ENCODE measurements at places on chromosomes 2 and 18. TPM values are rescaled to one million over a fixed set of nuclear protein-coding genes. Genes with fewer than 3 reads are reported as not detected.

- H3K4me1 ChIP-seq: no peaks in the 10 kb centered on the region
- no peak for DNase-seq
- H3K27me3 ChIP-seq: no peaks in the 10 kb centered on the region
- H3K36me3 ChIP-seq: no peaks in the 10 kb centered on the region
These were observed 19.1 kb downstream of the CTLA4 start for GRCh38 chr2:203886661-203887151.

DNA sequence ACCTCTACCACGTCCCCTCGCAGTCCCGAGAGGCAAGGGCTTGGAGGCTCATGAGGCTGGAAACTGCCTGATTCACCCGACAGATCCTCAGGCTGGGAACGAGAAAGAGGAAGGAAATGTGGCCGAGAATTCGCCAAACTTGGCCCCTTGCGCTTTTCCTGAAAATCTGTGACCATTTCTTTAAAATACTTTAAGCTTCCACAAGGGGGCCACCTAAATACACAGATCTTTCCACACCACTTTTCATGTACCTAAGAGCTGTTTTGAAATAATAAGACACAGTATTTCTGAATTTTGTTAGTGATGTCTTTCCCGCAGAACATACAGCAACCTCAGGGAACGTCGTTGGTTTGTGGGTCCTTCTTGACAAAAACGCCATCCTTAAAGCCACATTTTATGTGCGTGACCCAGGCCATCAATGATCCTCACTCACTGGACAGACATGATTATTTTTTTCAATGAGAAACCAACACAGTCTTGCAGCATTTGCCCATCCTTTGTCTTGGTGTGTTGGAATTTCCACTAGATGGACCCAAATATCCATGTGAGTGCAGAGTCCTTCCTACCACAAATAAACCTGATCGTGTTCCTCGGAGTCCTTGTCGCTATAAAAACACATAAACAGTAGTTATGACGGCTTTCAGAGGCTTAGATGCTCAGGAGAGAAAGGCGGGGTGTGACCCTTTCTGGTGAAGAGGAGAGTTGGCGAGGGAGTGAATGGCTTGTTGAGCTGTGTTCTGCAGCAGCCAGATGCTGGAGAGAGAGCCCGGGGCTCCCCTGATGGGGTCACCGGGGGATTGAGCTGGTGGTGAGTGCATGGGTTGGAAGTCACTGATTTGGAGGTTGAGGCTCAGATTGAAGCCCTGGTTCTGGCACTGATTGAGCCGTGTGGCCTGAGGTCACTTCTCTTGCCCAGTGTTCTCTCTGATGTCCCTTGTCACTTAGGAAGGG lies 25.0 kb downstream of the DCDC2C start:
- no peak overlapping the region for H3K4me3 ChIP-seq
- no peak overlapping the region for H3K27ac ChIP-seq
- H3K27me3 ChIP-seq: no peaks in the 10 kb centered on the region
- no peaks in the 10 kb centered on the region for H3K36me3 ChIP-seq
- no peak for DNase-seq

GRCh38 chr18:45628979-45629958 lies 14.0 kb downstream of the SLC14A2 start:
- H3K36me3 ChIP-seq: no peaks in the 10 kb centered on the region
- H3K4me1 ChIP-seq: no peaks in the 10 kb centered on the region
- no peaks in the 10 kb centered on the region for H3K27me3 ChIP-seq

DNA sequence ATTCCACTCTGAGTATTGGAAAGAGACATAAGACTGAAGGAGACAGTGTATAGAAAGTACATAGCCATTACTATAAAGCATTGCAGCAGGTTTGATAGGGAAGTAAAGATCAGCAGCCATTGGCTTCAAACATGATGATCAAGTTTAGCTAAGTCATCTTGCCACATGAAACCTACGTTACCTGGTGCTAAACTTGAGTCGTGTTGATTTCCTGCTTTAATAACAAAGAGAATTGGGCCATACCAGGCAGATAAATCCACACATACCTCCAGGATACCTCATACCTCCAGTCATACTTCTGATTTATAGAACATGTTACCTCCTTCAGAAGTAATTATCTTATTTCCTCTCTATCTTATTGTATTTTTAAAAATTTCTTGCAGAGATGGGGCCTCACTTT lies 10.3 kb upstream of the KYNU start:
- no peaks in the 10 kb centered on the region for H3K27me3 ChIP-seq
- H3K4me1 ChIP-seq: no peaks in the 10 kb centered on the region
- H3K27ac ChIP-seq: no peak overlapping the region
- H3K36me3 ChIP-seq: no peaks in the 10 kb centered on the region
- H3K4me3 ChIP-seq: no peak overlapping the region
- DNase-seq: no peak

The CD226 gene
- total RNA-seq: 43.4 TPM

DNA sequence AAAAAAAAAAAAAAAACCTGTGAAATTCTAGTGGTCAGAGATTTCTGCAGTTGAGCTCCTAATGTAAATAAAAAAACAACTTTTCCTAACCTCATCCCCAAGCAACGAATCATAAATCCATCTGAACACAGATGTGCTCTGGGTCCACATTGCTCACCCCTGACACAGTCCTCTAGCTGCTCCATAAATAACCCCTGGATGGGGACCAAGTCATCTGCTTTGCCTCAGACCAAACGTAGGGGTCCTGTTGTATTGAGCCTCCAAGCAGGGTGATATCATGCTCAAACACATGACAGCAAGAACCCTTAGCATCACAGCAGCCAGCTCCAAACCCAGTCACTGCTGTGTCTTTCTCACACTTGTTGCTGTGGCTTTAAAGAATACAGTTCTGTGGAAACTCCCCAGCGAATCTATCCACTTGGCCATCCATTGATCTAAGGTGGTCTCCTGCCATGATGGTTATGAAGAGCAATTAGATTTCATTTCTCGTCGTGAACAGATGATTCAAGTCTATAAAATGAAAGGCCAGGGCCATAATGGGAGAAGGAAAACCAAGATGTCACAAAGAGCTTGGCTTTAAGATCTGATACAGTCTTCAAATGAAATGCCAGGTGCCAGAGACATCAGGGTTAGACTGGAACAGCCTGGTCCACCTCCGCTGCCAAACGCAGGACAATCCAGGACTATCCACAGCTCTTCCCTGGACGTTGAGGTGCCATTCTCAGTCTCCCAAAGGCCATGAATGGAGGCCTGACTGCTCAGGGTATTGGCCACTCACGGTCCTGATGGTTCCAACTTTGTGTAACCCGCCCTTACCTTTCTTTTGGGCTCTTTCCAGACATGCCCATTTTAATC lies 39.0 kb downstream of the TBC1D8 start:
- no peaks in the 10 kb centered on the region for H3K36me3 ChIP-seq
- no peak for DNase-seq
- no peak overlapping the region for H3K27ac ChIP-seq
- H3K4me1 ChIP-seq: no peaks in the 10 kb centered on the region
- no peak overlapping the region for H3K4me3 ChIP-seq
- H3K27me3 ChIP-seq: no peaks in the 10 kb centered on the region

- no peaks in the 10 kb centered on the region for H3K36me3 ChIP-seq
- no peak for DNase-seq
- H3K27ac ChIP-seq: no peak overlapping the region
- no peaks in the 10 kb centered on the region for H3K27me3 ChIP-seq
- H3K4me1 ChIP-seq: no peaks in the 10 kb centered on the region
These were observed 273.2 kb upstream of the SIX3 start for GRCh38 chr2:44668336-44668735.

DNA sequence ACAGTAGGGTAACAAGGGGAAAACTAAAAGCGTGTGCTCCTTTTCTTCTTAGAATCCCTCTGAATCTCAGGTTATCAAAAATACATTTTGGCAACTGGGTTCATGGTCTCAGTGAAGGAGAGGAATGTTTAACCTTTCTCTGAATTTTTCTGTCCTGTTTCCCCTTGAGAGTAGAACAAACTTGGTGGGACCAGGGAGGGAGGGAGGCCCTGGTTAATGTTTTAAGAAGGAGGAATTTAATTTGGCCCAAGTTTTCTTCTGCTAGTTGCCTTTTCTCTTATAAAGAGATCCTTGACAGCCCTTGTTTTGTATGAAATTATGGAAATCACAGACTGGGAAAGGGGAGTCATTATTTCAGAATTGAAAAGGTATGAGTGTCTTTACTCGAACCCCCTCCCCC lies 12.2 kb upstream of the POU3F3 start:
- H3K4me1 ChIP-seq: no peaks in the 10 kb centered on the region
- H3K27ac ChIP-seq: no peak overlapping the region
- H3K36me3 ChIP-seq: no peaks in the 10 kb centered on the region
- DNase-seq: no peak

GRCh38 chr2:149766339-149766738 lies 178.8 kb upstream of the MMADHC start:
- H3K36me3 ChIP-seq: no peaks in the 10 kb centered on the region
- H3K27me3 ChIP-seq: no peaks in the 10 kb centered on the region
- no peak for DNase-seq
- no peaks in the 10 kb centered on the region for H3K4me1 ChIP-seq
- H3K4me3 ChIP-seq: no peak overlapping the region
- no peak overlapping the region for H3K27ac ChIP-seq

DNA sequence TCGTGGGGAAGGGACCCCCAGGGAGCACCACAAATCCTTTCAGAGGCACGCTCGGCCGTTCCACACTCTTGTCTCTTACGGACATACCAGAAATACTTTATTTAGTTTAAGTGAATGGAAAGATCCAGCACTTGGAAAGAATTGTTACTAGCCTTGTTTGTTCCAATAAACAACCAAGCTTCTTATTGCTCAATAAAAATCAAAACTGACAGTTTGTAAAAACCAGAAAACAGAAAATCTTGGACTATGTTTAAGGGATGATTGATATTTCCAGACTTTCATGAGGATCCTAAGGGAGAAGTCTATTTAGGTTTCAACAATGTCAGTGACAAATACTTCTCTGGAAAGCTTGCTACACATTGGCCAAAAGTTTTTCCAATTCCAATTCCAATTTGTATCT lies 31.6 kb upstream of the CCBE1 start:
- no peaks in the 10 kb centered on the region for H3K36me3 ChIP-seq
- no peaks in the 10 kb centered on the region for H3K4me1 ChIP-seq
- H3K4me3 ChIP-seq: no peak overlapping the region
- no peaks in the 10 kb centered on the region for H3K27me3 ChIP-seq
- DNase-seq: no peak

The SLC23A3 gene
- 0.69 TPM for total RNA-seq

DNA sequence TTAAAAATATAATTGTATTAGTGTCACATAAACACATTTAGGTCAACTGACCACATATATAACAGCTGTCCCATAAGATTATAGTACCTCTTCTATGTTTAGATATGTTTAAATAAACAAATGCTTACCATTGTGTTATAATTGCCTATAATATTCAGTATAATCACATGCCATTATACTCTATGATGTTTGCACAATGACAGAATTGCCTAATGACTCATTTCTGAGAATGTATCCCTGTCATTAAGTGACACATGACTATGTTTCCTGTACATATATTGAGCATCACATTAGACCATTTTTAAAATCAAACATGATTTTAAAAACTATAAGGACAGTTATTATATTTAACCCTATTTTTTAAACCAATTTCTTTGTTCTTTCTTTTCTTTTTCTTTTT lies 89.8 kb downstream of the HS6ST1 start:
- DNase-seq: no peak
- H3K36me3 ChIP-seq: no peaks in the 10 kb centered on the region
- no peaks in the 10 kb centered on the region for H3K27me3 ChIP-seq
- no peak overlapping the region for H3K27ac ChIP-seq

DNA sequence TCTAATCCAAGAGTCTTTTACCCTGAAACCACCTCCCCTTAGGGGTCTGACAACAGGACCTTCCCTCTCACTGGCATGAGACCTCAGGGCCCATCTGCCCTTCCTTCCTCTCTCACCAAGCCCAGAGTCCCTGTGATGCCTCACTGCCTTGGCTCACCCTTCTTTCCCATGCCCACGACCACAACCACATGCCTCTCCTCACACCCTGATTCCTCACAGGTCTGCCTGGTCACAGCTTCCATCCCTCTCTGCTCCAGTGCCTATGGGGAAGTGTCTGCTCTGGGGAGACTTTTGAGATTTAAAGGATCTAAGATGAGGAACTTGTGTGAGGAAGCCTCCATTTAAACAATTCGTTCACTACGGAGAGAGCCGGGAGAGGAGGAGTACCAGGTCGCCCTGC lies 98.9 kb upstream of the SH3BP4 start:
- H3K36me3 ChIP-seq: no peaks in the 10 kb centered on the region
- no peaks in the 10 kb centered on the region for H3K4me1 ChIP-seq
- H3K27me3 ChIP-seq: no peaks in the 10 kb centered on the region
- no peak for DNase-seq
- H3K4me3 ChIP-seq: no peak overlapping the region
- H3K27ac ChIP-seq: no peak overlapping the region

- H3K4me1 ChIP-seq: no peaks in the 10 kb centered on the region
- no peaks in the 10 kb centered on the region for H3K27me3 ChIP-seq
- no peak overlapping the region for H3K27ac ChIP-seq
These were observed 48.2 kb downstream of the SLC66A3 start for GRCh38 chr2:11203480-11203879.

GRCh38 chr18:5519448-5520298 lies 24.1 kb downstream of the EPB41L3 start:
- no peak for DNase-seq
- H3K4me3 ChIP-seq: no peak overlapping the region

- H3K4me1 ChIP-seq: no peaks in the 10 kb centered on the region
- no peaks in the 10 kb centered on the region for H3K36me3 ChIP-seq
- no peak for DNase-seq
- H3K4me3 ChIP-seq: no peak overlapping the region
- H3K27me3 ChIP-seq: no peaks in the 10 kb centered on the region
These were observed 94.0 kb downstream of the VRK2 start for GRCh38 chr2:58140508-58141072.

GRCh38 chr2:33289961-33290360 lies 186.5 kb upstream of the RASGRP3 start:
- no peak overlapping the region for H3K27ac ChIP-seq
- H3K27me3 ChIP-seq: no peaks in the 10 kb centered on the region
- H3K4me3 ChIP-seq: no peak overlapping the region
- DNase-seq: no peak
- H3K4me1 ChIP-seq: no peaks in the 10 kb centered on the region

- no peaks in the 10 kb centered on the region for H3K4me1 ChIP-seq
- no peaks in the 10 kb centered on the region for H3K36me3 ChIP-seq
- no peak for DNase-seq
- no peak overlapping the region for H3K27ac ChIP-seq
- H3K4me3 ChIP-seq: no peak overlapping the region
These were observed 75.9 kb downstream of the MRPS9 start for GRCh38 chr2:105113616-105114291.

The PJVK gene
- total RNA-seq: 3.1 TPM

- DNase-seq: no peak
- H3K27me3 ChIP-seq: no peaks in the 10 kb centered on the region
- no peak overlapping the region for H3K4me3 ChIP-seq
These were observed 16.0 kb upstream of the ACTR3 start for GRCh38 chr2:113873867-113874266.

GRCh38 chr2:160380000-160380570 lies 113.5 kb downstream of the RBMS1 start:
- H3K27ac ChIP-seq: no peak overlapping the region
- no peak for DNase-seq
- H3K4me3 ChIP-seq: no peak overlapping the region
- peaks cover 63% of the 10 kb centered on the region for H3K4me1 ChIP-seq
- no peaks in the 10 kb centered on the region for H3K27me3 ChIP-seq
